Neural progenitor cell (in vitro differentiated cells): ENCODE measurements at places on chromosomes 11 and 22. TPM values are rescaled to one million over a fixed set of nuclear protein-coding genes. Genes with fewer than 3 reads are reported as not detected.
A peak's percentile ranks its signal among the peaks of the same experiment; 100 is the strongest.

DNA sequence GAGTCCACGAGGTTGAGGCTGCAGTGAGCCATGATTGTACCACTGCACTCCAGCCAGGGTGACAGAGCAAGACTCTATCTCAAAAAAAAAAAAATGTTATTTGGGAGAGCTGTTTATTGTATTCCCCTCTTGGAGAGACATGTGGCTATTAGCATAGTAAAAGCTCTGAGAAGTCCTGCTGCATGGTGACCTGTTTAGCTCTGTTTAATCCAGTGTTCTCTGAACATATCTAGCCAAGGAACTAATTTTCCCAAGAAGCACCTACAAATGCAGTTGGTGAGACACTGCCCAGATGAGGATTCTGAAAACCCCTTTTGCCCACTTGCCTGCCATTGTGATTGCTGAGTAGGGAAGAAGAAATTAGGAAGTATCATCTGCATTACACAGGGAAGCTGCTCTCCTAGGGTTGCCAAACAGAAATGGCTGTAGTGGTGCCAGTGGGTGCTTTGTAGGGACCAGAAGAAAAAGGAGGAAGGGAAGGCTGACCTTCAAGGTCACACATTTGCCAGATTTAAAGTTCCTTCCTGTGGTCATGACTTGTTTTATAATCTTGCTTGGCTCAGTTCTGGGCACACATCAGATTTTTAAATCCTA is 15.7 kb downstream of the TIMP3 start:
- H3K27ac ChIP-seq = no peak overlapping the region
- no peak overlapping the region for H3K4me3 ChIP-seq
- no peaks in the 10 kb centered on the region for H3K36me3 ChIP-seq
- no peak for DNase-seq

DNA sequence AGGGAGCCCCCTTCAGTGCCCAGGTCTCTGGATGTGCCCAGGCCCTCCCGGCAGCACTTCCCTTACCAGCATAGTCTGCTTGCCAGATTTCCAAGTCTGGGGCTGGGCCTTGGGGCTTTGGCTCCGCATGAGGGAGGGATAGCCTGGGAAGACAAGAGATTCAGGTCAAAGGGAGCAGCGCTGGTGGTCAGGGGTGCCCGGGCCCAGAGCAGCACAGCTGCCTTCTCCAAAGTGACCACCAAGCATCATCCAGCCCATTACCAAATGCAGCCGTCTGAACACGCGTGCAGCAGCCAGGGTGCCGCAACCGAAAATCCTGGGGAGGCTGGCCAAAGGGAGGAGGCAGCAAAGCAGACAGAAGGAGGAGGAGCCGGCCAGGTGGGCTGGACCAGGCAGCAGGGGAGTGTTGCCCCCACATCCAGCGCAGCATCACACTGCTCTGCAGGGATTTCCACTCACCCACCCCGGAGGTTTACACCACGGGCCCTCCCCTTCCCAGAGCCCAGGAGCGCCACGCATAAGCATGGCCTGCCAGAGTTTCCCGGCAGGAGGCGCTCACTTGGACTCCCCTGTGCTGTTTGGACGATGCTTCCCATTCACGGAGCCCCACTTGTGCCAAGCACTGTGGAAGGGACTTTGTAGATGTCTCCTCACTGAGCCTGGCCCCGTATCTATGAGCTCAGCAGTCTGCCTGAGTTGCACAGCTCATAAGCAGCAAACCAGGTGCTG is 22.5 kb downstream of the TRIM29 start:
- DNase-seq = no peak
- no peak overlapping the region for H3K27ac ChIP-seq
- H3K27me3 ChIP-seq = peaks cover 11% of the 10 kb centered on the region

DNA sequence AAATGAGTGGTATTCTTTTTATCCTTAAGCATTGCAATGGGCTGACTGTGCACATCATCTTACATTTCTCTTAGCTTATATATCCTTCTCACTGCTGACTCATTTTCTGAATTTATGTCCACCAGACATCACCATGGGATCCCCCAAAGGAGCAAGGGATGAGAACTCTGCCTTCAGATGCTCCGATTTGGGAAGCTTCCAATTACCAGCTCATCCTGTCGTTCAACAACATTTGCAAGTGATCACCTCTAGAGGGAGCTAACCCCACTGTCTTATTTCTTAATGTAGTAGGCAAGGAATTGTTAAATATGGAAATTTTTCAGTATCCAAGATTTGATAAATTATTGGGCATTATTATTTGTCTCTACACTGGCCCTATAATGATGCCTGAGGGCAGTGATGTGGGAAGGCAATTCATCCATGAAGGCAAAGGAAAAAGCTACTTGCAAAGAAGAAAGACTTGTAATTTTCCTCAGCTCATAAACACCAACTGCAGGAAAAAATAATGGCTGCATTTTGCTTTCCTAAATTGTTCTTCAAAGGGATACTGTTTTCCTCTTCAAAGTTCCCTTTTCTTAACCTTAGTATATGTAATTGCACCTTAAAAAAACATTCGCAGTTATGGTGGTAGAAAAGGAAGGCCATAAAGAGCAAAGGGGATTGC is 102.4 kb upstream of the FSHB start:
- no peak overlapping the region for H3K27ac ChIP-seq
- peak; percentile 45 for DNase-seq

GRCh38 chr11:95732930-95733602 is 56.5 kb downstream of the FAM76B start:
- no peak for DNase-seq
- no peaks in the 10 kb centered on the region for H3K27me3 ChIP-seq
- no peaks in the 10 kb centered on the region for H3K36me3 ChIP-seq
- H3K4me3 ChIP-seq = no peak overlapping the region
- no peak overlapping the region for H3K27ac ChIP-seq

- H3K36me3 ChIP-seq = no peaks in the 10 kb centered on the region
- H3K4me3 ChIP-seq = no peak overlapping the region
- no peak for DNase-seq
- H3K4me1 ChIP-seq = no peaks in the 10 kb centered on the region
- no peaks in the 10 kb centered on the region for H3K27me3 ChIP-seq
These were observed 505.4 kb downstream of the KCNA4 start for GRCh38 chr11:29511394-29511793.

- DNase-seq = no peak
- no peaks in the 10 kb centered on the region for H3K36me3 ChIP-seq
- no peak overlapping the region for H3K27ac ChIP-seq
- H3K4me3 ChIP-seq = no peak overlapping the region
- no peaks in the 10 kb centered on the region for H3K27me3 ChIP-seq
These were observed 31.1 kb upstream of the SYT9 start for GRCh38 chr11:7220636-7221035.

DNA sequence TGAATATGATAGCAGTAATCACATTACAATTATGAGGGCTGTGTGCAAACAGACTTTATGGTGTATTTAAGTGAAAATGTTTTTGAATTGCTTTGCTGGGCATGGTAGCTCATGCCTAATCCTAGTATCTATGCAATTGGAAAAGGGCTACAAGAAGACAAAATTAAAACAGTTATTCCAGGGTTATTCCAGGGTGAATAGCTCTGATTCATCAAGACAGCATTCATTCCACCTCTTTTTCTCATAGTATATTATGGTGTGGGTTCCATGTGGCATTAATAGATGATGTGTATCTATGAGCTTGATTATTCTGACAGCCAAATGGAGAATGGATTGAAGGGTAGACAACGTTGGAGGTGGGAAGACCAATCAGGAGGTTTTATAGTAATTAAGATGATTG is 12.1 kb upstream of the SIDT2 start:
- H3K4me3 ChIP-seq = no peak overlapping the region
- H3K36me3 ChIP-seq = peaks cover 16% of the 10 kb centered on the region
- H3K4me1 ChIP-seq = peaks cover 13% of the 10 kb centered on the region
- H3K27me3 ChIP-seq = no peaks in the 10 kb centered on the region

DNA sequence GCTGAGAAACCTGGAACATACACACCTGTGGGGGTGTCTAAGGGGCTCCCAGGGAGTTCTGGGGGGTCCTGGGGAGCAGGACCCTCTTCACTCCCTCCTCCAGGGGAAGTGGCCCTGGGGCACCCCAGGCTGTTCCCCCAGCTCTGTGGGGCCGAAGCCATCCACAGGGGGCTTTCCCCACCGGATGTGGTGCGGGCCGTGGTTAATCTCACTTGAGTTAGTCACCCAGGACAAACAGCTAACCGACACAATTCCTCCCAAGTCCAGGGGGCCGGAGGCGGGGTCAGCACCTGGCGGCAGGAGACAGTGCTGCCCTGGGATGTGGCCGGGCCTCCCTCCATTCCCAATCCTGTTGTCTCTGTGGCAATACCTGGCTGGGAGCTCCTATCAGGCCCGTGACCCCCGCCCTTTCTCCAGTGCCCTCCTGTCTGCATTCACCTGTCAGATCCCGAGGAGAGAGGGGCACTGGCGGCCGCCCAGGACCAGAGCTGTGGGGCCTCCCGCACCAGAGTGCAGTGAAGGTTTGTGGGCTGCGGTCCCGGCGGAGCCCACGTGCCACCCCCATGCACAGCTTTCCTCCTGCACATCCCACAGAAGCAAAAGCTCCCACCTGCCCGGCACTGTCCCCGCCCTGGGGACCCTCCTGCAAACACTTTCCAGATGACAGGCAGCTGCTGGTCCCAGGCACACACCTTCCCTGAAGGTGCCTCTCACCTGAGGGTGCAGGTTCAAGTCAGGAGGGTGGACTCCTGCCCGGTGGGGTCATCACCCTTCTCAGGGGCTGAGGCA is 5.2 kb upstream of the MUC5AC start:
- no peak overlapping the region for H3K27ac ChIP-seq
- no peaks in the 10 kb centered on the region for H3K4me1 ChIP-seq
- H3K4me3 ChIP-seq = no peak overlapping the region

GRCh38 chr11:44829838-44830237 is 103.1 kb downstream of the TSPAN18 start:
- no peak overlapping the region for H3K27ac ChIP-seq
- no peaks in the 10 kb centered on the region for H3K36me3 ChIP-seq
- no peak for DNase-seq
- H3K4me3 ChIP-seq = no peak overlapping the region
- peaks cover 43% of the 10 kb centered on the region for H3K4me1 ChIP-seq
- peaks cover 73% of the 10 kb centered on the region for H3K27me3 ChIP-seq

DNA sequence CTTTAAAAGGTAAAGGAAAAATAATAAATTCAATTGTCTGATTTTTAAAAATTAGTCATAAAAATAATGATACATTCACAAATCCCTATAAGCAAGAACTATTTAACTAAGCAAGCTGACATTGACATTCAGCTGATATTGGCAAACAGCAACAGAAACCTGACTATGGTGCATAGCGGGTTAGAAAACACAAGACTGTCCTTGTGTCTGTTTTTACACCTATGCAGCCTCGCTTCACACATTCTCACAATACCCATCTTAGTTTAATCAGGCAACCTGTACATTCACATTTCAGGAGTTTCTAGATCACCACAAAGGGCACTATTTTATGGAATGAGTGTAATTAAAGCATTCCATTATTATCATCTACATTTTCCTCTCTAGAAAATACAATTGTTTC is 737.1 kb downstream of the KCNA4 start:
- no peaks in the 10 kb centered on the region for H3K36me3 ChIP-seq
- no peak overlapping the region for H3K4me3 ChIP-seq

DNA sequence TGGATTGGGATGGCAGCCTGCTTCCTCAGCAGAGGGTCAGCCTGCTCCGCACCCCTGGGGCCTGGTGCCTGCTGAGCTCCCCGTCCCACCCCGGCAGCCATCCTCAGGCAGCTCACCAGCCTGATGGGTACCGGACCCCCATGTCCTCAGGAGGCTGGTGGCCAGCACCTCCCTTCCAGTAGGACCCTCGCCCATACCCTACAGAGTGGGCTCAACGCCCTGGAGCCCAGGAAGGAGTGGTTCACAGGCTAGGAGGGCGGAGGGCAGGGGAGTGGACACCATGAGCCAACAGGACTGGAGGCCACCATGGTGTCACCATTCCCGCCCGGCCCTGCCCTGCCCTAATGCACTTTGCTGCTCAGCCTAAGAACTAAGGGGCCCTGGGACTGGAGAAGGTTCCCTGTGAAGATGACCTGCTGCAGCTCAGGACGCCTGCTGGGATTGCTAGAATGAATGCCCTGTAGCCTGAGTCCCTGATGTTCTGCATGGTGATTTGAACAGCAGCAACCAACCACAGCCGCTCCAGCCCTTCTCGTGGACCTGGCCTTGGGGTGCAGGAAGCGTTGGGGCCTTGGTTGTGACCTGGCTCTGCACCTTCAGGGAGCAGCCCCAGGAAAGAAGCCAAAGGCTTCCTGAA is 1080.8 kb downstream of the BRD1 start:
- no peak overlapping the region for H3K27ac ChIP-seq
- DNase-seq = no peak
- no peaks in the 10 kb centered on the region for H3K27me3 ChIP-seq
- no peaks in the 10 kb centered on the region for H3K36me3 ChIP-seq
- H3K4me3 ChIP-seq = no peak overlapping the region
- no peaks in the 10 kb centered on the region for H3K4me1 ChIP-seq

DNA sequence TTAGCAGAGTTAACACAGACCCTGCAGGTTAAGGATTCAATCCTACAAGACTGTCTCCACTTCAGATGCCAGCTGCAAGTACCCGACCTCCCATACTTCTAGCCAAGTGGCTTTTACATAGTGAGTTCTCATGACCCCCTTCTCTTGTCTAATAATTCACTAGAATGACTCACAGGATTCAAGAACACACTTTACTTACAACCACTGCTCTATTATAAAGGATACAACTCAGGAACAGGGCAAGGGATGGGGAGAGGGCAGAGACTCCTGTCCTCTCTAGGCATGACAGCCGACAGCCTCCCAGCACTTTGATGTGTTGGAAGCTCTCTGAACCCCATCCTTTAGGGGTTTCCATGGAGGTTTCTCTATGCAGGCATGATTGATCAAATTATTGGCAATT is 60.0 kb downstream of the MYO18B start:
- H3K27me3 ChIP-seq = peaks cover 6% of the 10 kb centered on the region
- no peaks in the 10 kb centered on the region for H3K36me3 ChIP-seq
- no peak overlapping the region for H3K4me3 ChIP-seq
- no peaks in the 10 kb centered on the region for H3K4me1 ChIP-seq
- H3K27ac ChIP-seq = no peak overlapping the region

DNA sequence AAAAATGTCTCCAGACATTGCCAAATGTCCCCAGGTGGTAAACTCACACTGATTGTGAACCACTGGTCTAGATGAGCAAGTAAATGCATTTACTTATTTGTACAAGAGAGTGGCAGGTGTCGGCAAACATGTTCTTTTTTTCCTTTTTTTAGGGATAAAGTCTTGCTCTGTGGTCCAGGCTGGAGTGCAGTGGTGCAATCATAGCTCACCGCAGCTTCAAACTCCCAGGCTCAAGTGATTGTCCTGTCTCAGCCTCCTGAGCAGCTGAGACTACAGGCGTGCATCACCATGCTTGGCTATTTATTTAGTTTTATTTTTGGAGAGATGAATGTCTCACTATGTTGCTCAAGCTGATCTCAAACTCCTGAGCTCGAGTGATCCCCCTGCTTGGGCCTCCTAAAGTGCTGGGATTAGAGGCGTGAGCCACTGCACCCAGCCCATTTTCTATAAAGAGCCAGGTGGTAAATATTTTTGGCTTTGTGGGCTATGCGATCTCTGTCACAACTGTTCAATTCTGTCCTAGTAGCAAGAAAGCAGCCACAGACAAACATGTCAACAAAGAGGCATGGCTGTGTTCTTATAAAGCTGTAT is 1.4 kb downstream of the VPREB1 start:
- DNase-seq = no peak
- no peaks in the 10 kb centered on the region for H3K36me3 ChIP-seq
- H3K4me1 ChIP-seq = no peaks in the 10 kb centered on the region
- peaks cover 100% of the 10 kb centered on the region for H3K27me3 ChIP-seq

Gene MEI1
- total RNA-seq = 0.25 TPM in 1 of 2 replicates, not detected in the other

Gene FAM83F
- total RNA-seq = 0.09 and 0.56 TPM in 2 replicates

Gene MAJIN
- 0.06 TPM in 1 of 2 replicates, not detected in the other for total RNA-seq

Gene CDCA5
- 46.7 and 57.3 TPM in 2 replicates for total RNA-seq
